ENCODE measurements at places on chromosomes 16 and 17.

GRCh38 chr17:61312406-61313295 is 87.0 kb upstream of the TBX2 start:
- DNase-seq = no peak

DNA sequence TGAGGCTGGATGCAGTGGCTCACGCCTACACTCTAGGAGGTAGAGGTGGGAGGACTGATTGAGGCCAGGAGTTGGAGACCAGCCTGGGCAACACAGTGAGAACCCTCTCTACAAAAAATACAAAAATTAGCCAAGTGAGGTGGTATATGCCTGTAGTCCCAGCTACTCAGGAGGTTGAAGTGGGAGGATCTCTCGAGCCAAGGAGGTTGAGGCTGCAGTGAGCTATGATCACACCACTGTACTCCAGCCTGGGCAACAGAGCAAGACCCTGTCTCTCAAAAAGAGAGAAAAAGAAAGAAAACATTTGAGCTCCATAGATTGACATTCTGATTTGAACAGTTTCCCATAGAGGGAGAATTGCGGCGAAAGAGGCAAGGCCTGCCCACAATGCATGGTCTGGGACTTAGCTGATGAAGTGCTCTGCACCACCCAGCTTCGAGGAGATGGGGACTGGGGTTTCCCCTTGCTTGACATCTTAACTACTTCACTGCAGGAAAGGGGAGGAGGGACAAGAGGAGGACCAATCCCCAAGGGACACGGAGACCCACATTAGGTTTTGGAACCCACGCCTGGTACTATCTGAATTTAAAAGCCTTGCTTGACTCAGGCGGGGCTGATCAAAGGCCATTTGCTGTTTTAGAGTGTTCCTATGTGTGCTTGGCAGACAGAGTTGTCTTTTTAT is 21.7 kb downstream of the MSI2 start:
- no peak for DNase-seq

GRCh38 chr16:84501077-84501735 is 3.3 kb downstream of the MEAK7 start:
- no peak for DNase-seq

DNA sequence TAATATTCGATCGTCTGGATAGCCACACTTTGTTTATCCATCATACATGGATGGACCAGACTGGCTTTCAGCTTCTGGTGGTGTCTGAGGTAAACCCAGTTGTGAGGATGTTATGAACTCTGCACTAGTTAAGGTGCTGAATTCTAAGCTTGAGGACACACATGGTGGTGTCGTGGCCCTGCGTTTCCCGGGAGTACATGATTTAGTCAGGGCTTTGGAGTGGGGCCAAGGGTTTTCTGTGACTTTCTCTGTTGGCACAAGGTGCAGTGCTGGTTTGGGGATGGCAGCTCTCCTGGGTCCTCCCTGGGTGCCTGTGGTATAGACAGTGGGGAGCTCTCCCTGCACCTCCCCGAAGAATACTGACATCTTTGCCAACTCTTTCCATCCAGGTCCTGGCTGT is 116.6 kb downstream of the SPECC1 start:
- no peak for DNase-seq

GRCh38 chr17:44970136-44970741 is 2.1 kb upstream of the C1QL1 start:
- no peak for DNase-seq

- DNase-seq = no peak
These were observed 11.8 kb upstream of the CLTC start for GRCh38 chr17:59607817-59608403.

DNA sequence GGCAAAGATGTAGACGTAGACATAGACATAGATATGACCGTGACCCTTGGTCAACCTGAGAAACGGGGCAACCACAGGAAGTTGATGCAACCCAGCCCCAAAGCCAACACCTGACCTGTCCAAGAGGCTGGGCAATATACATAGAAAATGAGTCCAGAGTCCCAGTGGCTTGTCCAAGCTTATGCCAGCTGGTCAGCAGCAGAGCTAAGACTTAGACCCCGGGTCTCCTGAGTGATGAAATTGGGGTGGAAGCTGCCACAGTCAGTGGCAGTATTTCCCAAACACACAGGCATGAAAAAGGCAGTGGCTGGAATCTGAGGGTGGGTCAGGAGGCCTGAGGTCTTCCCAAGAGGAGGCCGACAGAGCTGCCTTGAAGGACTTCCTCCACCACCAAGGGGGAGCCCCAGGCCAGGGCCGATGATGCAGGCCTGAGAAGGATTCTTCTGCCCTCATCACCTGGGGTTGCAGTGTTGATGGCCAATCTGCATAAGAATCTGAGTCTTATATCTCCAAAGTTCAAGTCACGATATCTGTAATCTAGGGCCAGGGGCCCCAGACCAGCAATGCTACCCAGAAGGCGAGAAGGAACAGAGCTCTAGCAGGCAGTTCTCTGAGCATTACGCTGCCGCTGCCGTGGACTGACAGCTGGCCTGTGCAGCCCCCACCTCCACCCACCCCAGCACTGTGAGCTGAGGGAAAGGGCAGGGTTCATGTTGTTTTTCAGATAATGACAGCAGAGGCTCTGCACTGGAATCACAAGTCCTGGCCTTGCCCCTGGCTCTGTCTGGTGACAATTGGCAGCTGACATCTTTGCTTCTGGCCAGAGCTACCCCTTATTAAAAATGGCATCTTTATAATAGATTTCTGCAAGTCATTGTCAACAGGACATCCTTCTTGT is 72.7 kb downstream of the GNAO1 start:
- no peak for DNase-seq

DNA sequence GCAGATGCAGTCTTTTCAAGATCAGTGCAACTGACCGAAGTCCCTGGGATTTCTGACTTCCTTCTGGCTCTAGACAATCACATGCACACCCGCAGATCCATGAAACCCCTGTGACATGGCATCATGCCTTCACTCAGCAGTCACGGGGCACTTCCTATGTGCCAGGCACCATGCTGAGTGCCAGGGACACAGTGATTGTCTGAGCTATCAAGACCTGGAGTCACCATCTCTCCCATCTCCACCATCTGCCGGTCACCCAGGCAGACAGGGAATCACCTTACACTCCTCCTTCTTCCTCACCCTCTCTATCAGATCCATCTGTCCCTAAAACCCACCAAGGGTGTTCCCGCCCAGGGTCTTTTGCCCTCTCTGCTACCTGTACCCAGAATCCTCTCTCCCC is 5.3 kb downstream of the BEAN1 start:
- DNase-seq = no peak

- no peak for DNase-seq
These were observed 484.3 kb upstream of the EEF2KMT start for GRCh38 chr16:5581908-5582307.

GRCh38 chr16:10738231-10739077 is 5.2 kb upstream of the NUBP1 start:
- DNase-seq = no peak

DNA sequence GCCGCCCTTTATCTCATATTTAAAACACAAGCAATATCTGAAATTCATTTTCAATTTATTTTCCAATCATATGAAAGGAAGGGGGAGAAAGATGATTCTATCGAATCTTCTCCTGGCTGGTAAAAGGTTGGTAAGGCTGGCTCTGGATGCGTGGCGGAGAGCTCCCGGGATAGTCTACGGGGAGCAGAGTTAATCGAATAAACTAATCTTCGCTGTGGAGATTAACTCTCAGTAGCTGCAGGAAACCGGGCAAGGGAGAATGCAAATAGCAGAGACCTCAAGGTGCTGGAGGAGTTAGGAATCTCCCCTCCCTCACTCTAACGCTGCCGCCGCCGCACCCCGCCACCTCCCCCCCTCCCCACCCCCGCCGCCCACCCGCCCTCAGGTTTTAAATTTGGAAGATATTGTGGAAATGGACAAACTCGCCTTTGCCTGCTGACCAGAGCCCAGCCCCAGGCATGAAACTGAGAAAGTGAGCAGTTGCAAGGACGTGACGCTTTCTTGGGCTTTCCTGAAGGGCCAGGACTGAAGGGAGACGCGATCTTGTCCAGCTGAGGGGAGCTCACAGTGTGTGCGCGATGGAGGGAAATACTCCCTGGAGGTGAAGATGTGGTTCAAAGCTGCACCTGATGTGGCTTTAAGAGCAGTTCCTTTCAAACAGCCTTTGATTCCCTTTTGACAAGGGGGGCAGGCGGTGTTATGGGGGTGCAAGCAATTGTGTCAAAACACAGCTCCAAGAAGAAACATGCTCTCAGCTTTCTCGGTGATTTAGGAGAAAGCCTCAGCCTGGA is 308.2 kb upstream of the IRX3 start:
- no peak for DNase-seq

- no peak for DNase-seq
These were observed 23.7 kb downstream of the NUDT7 start for GRCh38 chr16:77745972-77746371.

- no peak for DNase-seq
These were observed 54.1 kb downstream of the IGF2BP1 start for GRCh38 chr17:49051269-49051668.

DNA sequence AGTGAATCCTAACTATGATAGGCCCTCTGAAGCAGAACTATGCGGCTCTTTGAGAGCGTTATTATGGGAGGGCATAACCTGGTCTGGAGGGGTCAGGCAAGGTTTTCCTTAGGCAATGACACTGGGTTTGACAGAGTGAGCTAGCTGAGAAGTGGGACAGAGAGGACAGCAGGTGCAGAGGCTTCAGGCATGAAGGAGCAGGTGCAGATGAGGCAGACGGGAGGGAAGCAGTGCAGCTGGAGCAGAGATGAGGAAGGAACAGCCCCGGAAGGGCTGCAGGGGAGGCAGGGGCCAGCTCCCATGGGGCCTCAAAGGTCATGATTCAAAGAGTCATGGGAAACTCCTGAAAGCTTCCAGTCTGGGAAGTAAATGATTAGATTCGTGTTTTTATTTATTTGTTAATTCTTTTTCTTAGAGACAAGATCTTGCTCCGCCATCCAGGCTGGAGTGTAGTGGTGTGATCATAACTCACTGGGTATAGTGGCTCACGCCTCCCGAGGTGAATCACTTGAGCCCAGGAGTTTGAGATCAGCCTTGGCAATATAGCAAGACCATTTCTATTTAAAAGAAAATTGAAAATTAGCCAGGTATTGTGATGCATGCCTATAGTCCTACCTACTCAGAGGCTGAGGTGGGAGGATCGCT is 5.4 kb downstream of the MARCHF10 start:
- no peak for DNase-seq

- DNase-seq = no peak
These were observed 43.5 kb upstream of the BCAR1 start for GRCh38 chr16:75294773-75295459.

DNA sequence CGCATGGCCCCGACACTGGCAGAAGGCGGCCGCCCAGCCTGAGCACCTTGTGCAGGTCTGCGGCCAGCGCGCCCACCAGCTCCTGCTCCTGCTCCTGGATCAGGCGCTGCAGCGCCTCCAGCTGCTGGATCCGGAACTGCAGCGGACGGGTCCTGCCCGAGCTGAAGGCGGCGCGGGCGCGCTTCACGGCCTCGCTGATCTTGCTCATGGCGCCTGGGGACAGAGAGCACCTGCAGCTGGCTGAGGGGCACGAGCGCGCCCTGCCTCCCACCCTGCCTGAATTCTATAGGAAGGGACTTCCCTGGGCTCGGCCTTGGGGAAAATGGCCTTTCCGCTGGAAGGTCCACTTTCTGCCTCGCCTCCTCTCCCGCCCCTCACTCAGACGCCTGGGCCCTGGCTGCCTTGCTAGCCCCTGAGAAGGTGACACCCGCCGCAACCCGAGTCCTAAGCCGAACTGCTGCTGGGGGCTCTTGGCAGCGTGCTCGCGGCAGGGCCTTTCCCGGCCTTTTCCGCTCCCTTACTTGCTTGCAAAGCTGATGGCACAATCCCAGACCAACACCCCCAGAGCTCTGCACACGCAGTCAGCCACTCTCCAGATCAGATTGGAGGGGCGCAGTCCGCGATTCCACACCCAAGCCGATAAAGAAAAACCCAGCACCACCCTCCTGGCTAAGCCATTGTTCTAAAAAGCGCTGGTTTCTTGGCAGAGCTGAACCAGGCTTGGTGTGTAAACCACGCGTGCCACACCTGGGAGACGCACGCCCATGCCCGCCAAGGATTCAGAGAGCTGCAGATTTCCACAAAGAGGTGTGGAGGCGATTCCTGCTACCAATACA is 3.0 kb downstream of the ALDH3A1 start:
- DNase-seq = no peak

GRCh38 chr17:13403982-13404946 is 197.5 kb downstream of the HS3ST3A1 start:
- DNase-seq = no peak

GRCh38 chr17:66920435-66920834 is 44.1 kb upstream of the CACNG4 start:
- no peak for DNase-seq

DNA sequence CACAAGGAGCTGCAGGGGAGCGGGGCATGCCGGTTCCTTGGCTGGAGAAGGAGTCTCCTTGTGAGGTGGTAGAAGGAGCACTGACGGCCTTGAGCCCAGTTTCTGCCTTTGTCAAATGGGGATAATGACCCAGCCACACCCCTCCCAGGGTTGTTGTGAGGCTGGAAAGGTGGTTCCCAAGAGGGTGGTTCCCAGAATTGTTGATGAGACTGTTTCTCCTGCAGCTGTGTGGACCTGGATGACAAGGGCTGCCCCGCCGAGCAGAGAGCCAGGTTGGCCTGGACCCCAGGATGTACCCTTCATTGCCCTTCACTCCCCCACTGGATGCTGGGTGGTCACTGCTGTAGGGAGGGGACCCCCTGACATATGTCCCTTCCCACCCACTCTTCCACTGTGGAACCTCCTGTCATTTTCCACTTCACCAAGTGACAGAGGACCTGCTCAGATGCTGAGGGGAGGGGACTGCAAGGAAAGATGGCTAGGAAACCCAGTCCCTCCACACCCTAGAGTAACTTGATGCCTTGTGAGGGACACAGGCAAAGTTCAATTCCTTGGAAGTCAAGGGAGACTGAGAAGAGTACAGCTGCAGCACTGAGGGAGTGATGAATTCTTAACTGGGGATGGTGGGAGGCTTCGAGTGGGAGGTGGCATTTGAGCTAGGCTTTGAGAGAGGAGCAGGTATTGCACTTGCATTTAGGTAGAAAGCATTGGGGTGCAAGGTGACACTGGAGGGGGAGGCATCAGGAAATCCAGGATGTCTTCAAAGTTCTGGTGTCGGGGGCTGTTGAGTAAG is 10.6 kb downstream of the MIEN1 start:
- DNase-seq = no peak

DNA sequence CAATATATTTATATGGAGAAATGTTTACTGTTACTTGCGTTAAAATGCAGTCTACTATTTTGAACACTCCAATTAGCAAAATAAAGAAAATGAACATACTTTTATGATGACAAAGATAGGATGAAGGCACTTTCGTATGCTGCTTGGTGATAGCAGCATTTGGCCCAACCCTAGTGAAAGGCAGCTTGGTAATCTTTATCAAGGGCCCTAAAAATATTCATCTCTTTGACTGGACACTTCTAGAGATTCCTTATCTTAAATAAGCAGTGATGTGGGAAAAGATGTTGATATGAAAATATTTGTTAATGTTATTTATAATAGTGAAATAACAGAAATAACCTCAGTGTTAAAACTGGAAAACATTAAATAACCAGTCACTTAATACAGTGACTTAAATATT is 79.4 kb downstream of the NF1 start:
- no peak for DNase-seq
